ENCODE measurements at places on chromosomes 6 and 20.

DNA sequence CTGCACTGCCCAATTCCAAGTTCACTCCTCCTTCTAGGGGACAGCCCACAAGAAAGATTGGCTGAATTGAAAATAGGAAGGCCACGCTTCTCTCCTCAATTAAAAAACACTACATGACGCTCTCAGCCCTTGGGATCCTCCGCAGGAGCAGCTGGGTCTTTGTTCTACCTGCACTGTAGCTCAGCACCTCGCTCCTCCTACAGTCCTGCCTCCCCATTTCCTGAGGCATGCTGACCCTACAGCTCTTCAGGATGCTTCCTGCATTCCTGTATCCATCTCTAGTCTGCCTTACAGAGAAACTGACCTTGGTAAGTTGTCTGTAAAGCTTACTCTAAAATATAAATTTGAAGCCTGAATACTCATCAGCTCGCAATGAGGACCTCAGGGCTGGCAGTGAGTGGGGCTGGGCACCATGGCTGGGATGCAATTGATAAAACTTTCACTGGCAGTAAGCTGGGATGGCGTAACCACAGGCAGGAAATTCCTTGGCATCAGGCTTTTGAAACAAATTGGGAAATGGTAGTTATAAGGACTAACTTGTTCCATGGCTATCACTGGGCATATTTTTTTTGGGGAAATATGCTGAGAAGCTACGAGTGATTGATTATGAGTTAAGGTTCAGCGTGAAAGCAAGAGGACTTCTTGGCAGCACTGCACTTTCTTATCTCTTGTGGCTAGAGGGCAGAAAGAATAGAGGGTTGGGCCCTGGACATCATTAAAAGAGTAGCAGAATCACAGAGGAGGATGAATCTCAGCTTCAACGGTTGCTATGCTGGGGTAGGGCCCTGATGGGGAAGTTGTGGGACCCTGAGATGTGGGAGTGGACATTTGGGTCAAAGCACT is 11.7 kb upstream of the SIRPB1 start:
- no peak for DNase-seq

DNA sequence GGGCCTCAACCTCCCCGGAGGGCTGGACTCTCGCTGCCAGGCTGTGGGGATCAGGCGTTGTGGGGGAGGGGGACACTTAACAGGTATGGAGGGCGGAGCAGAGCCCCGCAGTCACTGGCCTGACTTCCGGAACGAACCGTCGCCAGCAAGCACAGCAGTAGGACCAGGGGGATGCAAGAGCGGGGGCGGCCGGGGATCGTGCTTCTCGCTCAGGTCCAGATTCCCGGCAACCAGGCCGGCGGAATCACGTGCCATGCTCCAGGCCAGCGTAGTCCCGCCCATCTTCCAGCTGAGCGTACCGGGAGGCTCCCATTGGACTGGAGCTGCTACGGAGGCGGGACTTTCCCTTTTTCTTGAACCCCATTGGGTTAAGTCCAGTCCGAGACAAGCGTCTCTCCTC is 10.0 kb upstream of the POU5F1 start:
- no peak for DNase-seq

DNA sequence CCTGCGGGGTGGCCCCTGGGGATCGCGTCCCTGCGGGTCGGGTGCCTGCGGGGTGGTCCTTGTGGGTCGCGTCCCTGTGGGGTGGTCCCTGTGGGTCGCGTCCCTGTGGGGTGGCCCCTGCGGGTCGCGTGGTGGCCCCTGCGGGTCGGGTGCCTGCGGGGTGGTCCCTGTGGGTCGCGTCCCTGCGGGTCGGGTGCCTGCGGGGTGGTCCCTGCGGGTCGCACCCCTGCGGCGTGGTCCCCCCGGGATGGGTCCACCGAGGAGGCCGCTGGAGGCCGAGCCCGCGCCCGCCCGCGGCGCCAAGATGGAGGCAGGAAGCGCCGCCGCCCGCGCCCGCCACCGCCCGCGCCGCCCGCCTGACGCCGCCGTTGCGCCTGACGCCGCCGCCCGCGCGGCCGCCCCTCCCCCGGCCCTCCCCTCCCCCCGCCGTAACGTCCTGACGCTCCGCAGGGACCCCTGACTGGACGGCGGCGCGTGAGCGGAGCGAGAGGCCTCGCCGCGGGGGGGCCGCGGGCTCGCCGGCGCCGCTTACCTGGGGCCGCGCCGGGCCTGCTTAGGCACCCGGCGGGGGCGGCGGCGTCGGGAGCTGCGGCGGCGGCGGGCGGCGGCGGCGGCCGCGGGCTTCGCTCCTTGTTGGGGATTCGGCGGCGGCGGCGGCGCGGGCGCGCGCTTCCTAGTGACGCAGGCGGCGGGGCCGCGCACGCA is at the start of gene GMEB2:
GMEB2 (minus strand) TSS at position 678 of the 705 bp plus-strand sequence. CDS start 7,704 bp downstream, outside the sequence.
- peak; percentile 76 for DNase-seq

- no peak for DNase-seq
These were observed 4.2 kb downstream of the CLIC5 start for GRCh38 chr6:46011188-46012085.

Measured in NCI-H1436 (cell line).